ENCODE measurements at places on chromosomes 3 and 15.
A peak's percentile ranks its signal among the peaks of the same experiment; 100 is the strongest.

DNA sequence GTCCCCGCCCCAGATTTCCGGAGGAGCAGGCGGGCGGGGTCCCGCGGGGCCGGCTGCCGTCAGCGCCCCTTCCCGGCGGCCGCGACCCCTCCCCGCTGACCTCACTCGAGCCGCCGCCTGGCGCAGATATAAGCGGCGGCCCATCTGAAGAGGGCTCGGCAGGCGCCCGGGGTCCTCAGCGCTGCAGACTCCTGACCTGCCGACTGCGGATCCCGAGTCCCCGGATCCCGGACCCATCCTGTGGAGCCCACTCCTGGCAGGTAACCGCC lies at the start of gene TRH:
TRH (plus strand) TSS at position 157 of the 269 bp plus-strand sequence. CDS start 1,097 bp downstream, outside the sequence.
- DNase-seq = no peak

- DNase-seq = no peak
Measured at GRCh38 chr3:154973851-154974250, 106.3 kb upstream of the MME start.

GRCh38 chr3:115336836-115337235 lies 189.7 kb upstream of the ZBTB20 start:
- no peak for DNase-seq

DNA sequence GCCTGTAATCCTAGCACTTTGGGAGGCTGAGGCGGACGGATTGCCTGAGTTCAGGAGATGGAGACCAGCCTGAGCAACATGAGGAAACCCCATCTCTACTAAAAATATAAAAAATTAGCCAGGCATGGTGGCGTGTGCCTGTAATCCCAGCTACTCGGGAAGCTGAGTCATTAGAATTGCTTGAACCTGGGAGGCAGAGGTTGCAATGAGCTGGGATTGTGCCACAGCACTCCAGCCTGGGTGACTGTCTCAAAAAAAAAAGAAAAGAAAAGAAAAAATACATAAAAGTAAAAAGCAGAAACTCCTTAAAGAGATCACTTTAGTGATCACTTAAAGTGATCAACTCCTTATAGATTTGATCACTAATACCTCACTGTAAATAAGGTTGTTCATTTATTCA lies 78.0 kb downstream of the GMPS start:
- no peak for DNase-seq

DNA sequence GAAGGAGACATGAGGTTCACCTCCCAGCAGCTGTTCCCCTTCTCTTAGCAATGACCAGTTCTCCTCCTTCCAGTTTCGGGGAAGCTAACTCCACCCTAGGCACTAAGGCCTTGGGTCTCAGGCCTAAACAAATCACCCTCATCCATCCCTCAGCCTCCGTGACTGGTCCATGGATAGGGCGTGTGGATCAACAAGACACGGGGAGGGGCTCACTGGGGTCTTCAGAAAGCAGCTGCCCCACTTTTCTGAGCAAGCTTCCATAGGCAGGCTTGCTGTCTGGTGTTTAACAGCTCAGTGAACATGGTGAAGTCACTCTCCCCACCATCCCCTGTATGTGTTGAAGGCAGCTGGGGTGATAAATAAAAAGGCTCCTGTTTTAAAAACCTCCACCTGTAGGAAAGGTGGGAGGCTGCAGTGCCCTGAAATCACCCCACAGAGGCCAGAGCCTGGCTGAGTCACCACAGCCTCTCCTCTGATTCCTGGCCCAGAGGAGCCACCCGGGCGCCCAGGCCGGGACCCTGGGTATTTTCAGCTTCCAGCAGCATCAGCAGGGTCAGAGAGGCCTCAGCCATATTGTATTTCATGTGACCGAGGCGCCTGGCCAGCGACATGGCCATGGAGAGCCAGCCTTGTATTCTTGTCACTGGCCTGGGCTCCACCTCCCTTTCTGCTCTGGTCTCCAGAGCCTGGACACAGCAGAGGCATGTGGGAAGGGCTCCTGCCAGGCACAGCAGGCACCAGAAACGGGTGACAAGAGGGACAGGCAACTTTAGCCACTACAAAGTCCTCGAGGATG lies 60.3 kb upstream of the HERC1 start:
- no peak for DNase-seq

- DNase-seq = no peak
Measured at GRCh38 chr15:90884719-90885431, 571 bp downstream of the FES start.

DNA sequence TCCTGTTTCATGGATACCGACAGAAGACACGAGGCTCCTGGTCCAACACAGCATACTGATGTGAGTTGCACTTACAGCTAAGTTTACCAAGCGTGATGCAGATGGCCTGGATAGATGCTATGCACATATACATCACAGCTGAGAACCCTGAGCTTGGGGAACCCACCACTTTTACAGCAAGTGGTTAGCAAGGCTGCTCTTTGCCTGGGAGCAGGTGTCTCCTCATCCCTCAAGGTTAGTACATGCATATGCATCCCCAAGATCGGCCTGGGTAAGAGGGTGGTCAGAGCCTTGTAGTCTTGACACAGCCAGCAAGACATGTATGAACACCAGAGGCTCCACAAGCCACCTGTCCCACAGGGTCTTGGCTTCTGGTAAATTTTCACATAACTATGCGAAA lies 28.3 kb downstream of the LRRC2 start:
- no peak for DNase-seq

DNA sequence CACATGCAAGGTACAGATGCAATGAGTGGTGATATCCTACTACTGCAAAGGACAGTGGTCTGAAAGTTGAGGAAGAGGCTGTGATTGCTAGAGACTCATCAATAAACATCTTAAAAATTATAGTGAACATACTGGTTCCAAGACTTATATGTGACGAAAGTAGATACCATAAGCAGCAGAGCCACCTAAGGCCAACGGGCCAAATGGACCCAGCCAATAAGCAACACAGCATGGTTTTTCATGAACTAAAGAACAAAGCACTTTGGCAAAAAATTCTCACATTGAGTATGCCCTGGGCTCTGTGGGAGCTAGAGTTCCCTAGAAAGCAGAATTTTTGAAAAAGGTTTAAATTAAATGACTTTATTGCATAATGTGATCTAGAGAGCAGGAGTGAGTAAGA lies 272.1 kb downstream of the SI start:
- DNase-seq = no peak

DNA sequence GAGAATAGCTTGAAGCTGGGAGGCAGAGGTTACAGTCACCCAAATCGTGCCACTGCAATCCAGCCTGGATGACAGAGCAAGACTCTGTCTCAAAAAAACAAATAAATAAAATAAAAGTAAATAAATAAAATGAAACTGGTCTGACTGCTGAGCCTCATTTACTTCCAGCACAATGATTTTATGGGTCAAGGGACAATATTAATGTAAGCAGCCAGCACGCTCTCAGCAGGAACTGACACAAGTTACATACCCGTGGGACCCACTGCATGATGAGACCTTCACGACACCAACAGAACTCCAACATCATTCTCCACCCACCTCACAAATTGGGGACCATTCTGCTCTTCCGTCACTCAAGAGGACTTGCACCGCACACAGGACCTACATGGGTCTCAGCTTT lies 230.3 kb downstream of the MAGI1 start:
- DNase-seq = no peak

DNA sequence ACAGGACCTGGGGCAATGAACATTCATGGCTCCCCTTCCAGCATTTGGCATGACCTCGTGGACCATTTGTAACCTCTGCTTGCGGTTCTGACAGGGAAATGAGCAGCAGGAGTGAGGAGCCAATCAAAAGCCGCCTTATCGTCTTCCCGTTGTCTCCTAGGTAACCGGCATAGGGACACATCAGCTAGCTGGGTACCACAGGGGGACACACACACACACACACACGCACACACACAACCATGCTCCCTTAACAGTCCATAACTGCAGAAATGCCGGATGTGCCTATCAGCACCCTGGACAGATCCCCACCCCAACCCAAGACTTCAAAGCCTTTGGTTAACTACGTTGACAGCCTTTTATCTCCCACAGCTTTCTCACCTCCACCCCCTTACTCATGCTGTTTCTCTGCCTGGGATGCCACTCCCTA lies 53.4 kb upstream of the CCDC174 start:
- peak; percentile 9 for DNase-seq

GRCh38 chr3:112143689-112144088 lies 10.6 kb upstream of the GCSAM start:
- no peak for DNase-seq

- no peak for DNase-seq
Measured at GRCh38 chr3:47635536-47635935, 56.9 kb upstream of the CSPG5 start.

DNA sequence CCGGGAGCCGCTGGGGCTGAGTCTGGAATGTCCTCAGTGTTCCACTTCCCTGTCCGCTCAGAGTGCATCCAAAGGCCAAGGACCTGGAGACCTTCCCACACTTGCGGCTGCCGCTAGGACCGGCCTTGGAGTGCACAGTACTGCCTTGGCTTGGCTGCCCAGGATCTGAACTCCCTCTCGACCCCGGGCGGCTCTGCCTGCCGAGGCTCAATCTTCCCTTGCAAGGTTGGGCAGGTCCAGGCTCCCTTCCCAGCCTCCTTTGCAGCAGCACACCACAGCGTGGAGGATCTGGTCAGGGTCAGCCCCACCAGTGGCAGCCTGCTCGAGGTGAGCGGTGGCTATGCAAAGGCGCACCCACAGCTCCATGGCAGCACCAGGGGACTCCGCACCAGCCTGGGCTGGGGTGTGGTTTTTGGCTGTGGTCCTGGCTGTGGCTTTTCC lies 69.2 kb downstream of the PLXNA1 start:
- no peak for DNase-seq

DNA sequence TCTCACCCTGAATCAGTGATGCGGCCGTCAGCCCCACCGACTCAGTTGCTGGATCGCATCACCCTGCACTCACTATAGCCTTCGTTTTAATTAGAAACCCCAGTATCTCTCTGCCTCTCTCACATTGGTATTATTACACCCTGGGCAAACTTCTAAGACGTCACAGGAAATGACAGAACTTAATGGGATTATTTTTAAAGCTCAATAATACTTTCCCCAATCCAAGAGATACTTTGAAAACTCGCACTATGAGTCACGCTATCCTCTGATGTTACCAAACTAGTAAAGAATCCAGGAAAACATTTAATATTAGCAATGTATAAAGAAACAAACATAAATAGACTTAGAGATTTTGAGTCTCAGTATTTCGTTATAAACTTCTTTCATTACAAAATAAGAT lies 36.6 kb downstream of the RUBCN start:
- DNase-seq = no peak

GRCh38 chr3:132134611-132135010 lies 99.8 kb upstream of the CPNE4 start:
- no peak for DNase-seq

DNA sequence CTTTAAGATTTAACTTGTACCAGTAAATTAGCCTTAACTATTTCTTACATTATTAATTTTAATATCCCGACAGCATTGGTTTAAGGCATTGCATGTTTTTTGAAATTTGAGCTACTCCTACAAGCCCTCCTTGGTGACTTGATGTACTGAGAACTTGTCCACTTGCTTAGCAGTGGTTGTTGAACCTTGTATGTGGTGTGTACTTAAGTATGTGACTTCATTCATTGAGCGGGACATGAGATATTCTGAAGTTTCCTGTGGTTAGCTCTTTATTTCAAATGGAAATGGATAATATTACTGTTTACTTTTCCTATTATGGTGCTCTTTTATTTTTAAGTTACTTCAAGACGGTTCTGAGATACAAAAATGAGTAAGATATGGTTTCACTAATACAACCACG lies 3.6 kb upstream of the COL6A5 start:
- DNase-seq = no peak

DNA sequence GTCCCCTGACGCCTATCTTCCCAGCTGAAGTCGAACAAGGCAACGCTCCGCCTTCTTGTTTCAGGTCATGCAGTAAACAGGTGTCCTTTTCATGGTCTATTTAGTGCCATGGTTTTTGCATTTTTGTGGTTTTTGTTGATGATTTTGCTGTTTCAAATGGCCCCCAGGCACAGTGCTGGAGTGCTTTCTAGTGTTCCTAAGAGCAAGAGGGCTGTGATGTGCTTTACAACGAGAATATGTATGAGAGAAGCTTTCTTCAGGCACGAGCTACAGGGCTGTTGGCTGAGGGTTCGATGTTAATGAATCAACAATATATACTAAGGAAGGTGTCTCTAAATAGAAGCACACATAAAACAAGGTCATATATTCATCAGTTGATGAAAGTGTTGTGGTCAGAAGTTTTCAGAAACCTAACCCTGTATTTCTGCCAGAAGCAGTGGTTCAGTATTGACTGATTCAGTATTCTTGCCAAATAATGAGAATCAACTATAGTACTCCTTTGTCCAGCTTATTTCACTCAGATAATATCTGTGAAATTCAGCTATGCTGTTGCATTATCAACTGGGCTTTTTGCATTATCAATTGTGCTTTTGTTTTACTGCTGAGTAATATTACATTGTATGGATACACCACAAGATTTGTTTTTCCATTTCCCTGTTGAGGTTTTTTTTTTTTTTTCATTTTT lies 18.5 kb downstream of the LIMD1 start:
- DNase-seq = no peak

DNA sequence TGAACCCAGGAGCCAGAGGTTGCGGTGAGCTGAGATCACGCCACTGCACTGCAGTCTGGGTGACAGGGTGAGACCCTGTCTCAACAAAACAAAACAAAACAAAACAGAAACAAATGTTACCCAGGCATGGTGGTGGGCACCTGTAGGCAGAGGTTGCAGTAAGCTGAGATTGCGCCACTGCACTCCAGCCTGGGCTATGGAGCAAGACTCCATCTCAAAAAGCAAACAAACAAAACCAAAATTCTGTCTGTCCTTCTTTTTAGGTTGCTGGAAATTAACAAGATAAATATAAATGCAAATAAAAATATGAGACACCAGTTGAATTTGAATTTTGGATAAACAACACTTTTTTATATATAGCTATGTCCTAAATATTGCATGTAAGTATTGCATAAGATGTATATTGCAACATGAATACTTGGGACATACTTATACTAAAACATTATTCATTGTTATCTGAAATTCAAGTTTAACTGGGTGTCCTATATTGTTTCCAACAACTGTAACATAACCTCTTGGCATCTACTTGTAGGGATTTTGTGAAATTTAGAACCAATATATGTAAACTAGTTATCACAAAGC lies 4.7 kb upstream of the CEP97 start:
- DNase-seq = no peak

DNA sequence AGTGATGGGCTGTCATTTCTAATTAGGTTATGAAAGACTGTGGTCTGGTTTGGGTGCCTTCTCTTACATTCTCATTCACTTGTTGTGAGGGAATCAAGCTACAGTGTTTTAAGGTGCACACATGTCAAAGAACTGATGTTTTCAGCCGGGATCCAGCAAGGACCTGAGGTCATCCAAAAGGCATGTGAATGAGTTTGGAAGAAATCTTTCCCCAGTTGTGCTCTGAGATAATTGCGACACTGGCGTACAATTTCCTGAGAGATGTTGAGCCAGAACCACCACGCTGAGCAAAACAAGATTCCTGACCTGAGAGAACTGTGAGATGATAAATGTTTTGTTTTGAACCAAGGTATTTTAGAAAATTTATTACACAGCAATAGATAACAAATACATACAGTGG lies 295.3 kb upstream of the SLITRK3 start:
- DNase-seq = no peak

- DNase-seq = no peak
Measured at GRCh38 chr3:111519178-111519855, 22.7 kb upstream of the CD96 start.
